ENCODE measurements at places on chromosomes 11 and 22. TPM values are rescaled to one million over a fixed set of nuclear protein-coding genes. Genes with fewer than 3 reads are reported as not detected.

- H3K27ac ChIP-seq, result no peak overlapping the region
- no peaks in the 10 kb centered on the region for H3K36me3 ChIP-seq
- no peak for DNase-seq
- H3K27me3 ChIP-seq, result no peaks in the 10 kb centered on the region
Observed at GRCh38 chr11:88377646-88378045, 40.1 kb upstream of the CTSC start.

GRCh38 chr22:22720201-22720723, 75.8 kb downstream of the GGTLC2 start:
- no peak overlapping the region for H3K27ac ChIP-seq
- no peaks in the 10 kb centered on the region for H3K36me3 ChIP-seq
- H3K4me1 ChIP-seq, result no peaks in the 10 kb centered on the region
- no peak overlapping the region for H3K4me3 ChIP-seq
- peaks cover 11% of the 10 kb centered on the region for H3K27me3 ChIP-seq

Gene ANO5
- total RNA-seq, result 1.7 TPM

DNA sequence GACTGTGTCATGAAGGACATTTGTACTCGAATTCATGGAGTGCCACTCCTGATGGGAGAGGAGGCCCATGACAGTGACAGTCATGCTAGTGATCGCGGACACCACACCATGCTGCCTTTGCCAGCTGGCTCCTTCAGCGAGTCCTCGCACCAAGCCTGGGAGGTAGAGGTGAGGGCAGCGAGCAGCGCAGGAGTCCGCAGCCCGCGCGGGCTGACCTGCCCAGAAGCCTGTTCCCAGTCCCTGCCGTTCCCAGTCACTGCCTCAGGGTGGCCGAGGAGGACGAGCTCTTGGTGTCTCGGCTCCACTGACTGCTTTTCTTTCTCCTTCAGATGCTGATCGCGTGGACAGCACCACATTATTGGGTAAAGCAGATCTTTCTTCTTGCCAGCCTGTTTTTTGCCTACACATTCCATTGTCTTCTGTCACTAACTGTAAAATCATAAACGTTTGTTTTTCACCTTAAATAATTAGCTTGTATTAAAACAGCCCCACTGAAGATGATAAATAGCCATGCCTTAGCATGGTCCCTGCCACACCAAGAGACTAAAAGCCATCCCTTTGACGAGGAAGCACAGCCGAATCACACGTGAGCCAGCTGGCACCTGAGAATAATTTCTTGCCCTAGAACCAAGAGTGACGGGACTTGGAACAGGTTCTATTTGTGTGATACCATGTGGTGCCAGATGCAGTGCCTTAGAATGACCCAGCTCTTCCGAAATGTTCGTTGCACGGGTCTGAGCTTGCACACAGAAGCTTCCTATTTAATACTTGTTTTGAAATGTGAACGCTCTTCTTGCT, 25.5 kb downstream of the FAM118A start:
- peaks cover 89% of the 10 kb centered on the region for H3K36me3 ChIP-seq
- H3K4me3 ChIP-seq, result no peak overlapping the region
- H3K4me1 ChIP-seq, result peaks cover 27% of the 10 kb centered on the region
- DNase-seq, result no peak
- H3K27me3 ChIP-seq, result no peaks in the 10 kb centered on the region

Gene LARGE2
- total RNA-seq, result 4.2 TPM

Gene TUBA8
- not detected for total RNA-seq

DNA sequence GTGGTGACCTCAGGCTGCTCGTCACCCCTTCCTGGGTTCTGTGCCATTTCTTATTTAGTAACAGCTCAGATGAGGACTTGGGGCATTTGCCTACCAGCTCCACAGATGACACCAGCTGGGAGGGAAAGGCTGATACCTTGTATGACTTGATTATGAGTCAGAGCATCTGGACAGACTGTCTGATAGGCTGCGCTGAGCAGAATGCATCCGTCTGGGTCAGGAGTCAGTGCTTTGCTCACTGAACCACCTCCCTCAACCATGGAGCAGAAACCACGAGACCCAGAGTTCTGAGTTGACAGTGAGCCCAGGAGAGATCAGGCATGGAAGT, 6.8 kb downstream of the ST14 start:
- H3K4me1 ChIP-seq, result peaks cover 39% of the 10 kb centered on the region
- peak; percentile 40 for DNase-seq
- peak overlapping the region; percentile 20 for H3K27ac ChIP-seq
- no peaks in the 10 kb centered on the region for H3K27me3 ChIP-seq
- H3K36me3 ChIP-seq, result no peaks in the 10 kb centered on the region

GRCh38 chr22:45452565-45453379, 39.3 kb downstream of the RIBC2 start:
- peaks cover 5% of the 10 kb centered on the region for H3K27me3 ChIP-seq
- H3K4me3 ChIP-seq, result no peak overlapping the region
- H3K27ac ChIP-seq, result peak overlapping the region; percentile 3

Gene CD3D
- total RNA-seq, result 16.1 TPM

DNA sequence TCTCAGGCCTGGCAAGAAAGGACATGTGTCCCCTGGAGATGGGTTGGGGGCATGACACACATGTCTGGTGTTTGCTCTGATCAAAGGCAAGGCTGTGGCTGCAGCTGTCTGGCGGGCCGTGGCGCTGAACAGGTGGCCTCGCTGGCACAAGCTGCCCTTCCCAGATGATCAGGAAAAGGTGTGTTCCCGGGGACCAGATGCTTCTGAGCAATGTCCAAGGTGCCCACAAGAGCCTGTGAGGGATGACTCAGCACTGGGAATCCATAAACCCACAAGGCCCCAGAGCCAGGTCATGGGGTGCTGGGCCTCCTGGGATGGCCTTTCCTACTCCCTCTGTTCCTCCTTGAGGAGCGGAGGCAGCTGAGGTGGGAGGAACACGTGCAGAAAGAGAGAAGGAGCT, 9.7 kb upstream of the LRP5 start:
- DNase-seq, result peak; percentile 50
- peak overlapping the region; percentile 14 for H3K27ac ChIP-seq
- no peaks in the 10 kb centered on the region for H3K27me3 ChIP-seq

Gene SLC5A4
- total RNA-seq, result not detected

- no peaks in the 10 kb centered on the region for H3K36me3 ChIP-seq
- H3K27me3 ChIP-seq, result no peaks in the 10 kb centered on the region
- peaks cover 10% of the 10 kb centered on the region for H3K4me1 ChIP-seq
Observed at GRCh38 chr11:118200901-118201680, 23.7 kb downstream of the JAML start.

Gene ART1
- total RNA-seq, result not detected

DNA sequence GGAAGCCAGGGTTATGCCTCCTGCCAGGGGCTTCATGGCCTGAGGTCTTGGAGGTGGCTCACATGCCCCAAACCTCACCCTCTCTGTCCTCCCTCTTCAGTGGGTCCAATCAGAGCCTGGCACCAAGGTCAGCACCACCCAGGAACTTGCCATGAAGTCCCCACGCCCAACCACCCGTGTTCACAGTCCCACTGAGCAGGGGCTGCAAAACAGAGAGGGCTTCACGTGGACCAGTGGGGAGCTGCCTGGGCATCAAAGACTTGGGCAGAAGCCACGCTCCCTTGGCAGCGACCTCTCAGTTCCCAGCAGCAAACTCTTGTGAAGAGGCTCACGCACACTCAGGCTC, 425.8 kb upstream of the B3GAT1 start:
- H3K36me3 ChIP-seq, result no peaks in the 10 kb centered on the region
- DNase-seq, result no peak
- no peak overlapping the region for H3K27ac ChIP-seq

DNA sequence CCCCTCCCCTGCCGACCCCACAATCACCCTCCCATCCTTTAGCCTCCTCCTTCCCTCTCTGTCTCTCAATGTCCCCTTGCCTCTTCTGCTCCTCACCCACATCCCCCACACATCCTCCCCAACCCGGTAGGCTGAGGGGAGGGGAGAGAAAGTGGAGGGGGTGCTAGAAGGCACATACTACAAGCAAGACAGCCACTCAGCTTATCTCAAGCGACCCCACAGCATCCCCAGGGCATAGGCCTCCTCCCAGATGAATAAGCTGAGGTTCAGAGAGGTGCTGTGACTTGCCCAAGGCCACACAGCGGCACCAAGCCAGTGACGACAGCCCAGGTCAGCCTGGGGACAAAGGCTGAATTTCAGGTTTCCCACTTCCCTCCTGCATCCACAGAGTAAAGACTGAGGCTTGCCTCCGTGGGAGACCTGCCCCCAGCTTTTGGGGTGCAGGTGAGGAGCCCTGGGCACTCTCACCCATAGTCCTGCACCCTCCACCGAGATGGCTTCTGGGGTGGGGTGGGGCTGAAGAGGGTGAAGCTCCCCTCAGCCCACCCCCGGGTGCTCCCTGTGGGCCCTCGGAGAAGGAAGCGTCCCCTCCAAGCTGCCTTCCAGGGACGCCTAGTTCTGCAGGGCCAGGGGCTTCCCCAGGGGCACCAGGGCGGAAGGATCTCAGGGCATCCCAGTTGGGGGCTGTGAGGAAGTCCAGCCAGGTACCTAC, 511 bp downstream of the RAC2 start:
- H3K27ac ChIP-seq, result peak overlapping the region; percentile 67
- DNase-seq, result no peak
- peaks cover 11% of the 10 kb centered on the region for H3K27me3 ChIP-seq
- peaks cover 23% of the 10 kb centered on the region for H3K4me1 ChIP-seq

GRCh38 chr11:37724315-37724714, 1126.3 kb upstream of the RAG2 start:
- H3K4me1 ChIP-seq, result no peaks in the 10 kb centered on the region
- no peak overlapping the region for H3K4me3 ChIP-seq
- no peaks in the 10 kb centered on the region for H3K36me3 ChIP-seq
- DNase-seq, result no peak
- no peaks in the 10 kb centered on the region for H3K27me3 ChIP-seq

Gene OSBP2
- 7.5 TPM for total RNA-seq

DNA sequence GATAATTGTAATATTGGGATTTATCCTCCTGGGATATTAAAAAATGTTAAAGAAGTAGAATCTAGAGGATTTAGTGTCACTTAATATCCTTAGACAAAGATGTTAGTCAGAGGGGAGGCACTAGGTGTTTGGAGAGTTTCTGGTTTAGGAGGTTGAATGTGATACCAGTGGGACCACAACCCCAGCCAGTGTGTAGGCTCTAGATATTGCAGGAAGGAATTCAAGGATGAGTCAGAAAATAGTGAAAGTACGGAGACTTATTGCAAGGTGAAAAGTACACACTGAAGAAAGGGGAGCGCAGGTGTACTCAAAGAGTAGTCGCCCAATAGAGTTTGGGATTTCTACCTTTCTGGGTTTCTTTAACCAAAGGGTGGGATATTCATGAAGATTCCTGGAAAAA, 5.7 kb upstream of the TMEM41B start:
- no peak overlapping the region for H3K27ac ChIP-seq
- H3K4me1 ChIP-seq, result peaks cover 18% of the 10 kb centered on the region
- no peak for DNase-seq

Gene KCNJ5
- 0.73 TPM for total RNA-seq

Gene A4GALT
- total RNA-seq, result 14.3 TPM

DNA sequence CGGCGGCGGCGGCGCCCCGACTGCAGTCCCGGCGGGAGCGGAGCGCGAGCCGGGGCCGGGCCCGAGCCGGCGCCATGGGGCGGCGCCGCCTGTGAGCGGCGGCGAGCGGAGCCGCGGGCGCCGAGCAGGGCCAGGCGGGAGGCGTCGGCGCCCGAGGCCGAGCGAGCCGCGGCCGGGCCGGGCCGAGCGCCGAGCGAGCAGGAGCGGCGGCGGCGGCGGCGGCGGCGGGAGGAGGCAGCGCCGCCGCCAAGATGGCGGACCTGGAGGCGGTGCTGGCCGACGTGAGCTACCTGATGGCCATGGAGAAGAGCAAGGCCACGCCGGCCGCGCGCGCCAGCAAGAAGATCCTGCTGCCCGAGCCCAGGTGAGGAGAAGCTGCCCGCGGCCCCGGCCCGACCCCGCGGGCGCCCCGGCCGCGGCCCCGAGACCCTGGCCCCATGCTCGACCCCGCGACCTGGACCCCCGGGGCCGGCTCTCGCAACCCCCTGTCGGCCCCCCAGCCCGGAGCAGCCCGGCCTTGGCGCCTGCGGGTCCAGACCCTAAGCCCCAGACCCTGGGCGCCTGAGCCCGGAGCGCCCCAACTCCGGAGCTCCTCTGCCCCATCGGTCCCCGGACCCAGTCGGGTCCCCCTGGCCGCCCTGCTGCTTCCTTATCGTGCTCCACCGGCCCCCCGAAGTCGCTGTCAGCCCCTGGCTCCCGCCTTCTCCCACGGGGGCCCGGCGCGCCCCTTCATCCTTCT, at the start of gene GRK2:
TSS of gene GRK2 (plus strand) at position 25 of the 739 bp plus-strand sequence. CDS start at position 252, 227 bp downstream.
- peak within 1 kb of the TSS; percentile 86 for H3K4me3 ChIP-seq
- H3K27ac ChIP-seq, result peak within 1 kb of the TSS; percentile 89
- peaks cover 7% of the 10 kb centered on the region for H3K36me3 ChIP-seq
- DNase-seq, result peak; percentile 86

Gene SYT9
- total RNA-seq, result 0.89 TPM

Gene CBX7
- 84.6 TPM for total RNA-seq

Gene CRYBB2
- total RNA-seq, result not detected

- no peaks in the 10 kb centered on the region for H3K36me3 ChIP-seq
- no peaks in the 10 kb centered on the region for H3K4me1 ChIP-seq
- H3K4me3 ChIP-seq, result no peak overlapping the region
- no peaks in the 10 kb centered on the region for H3K27me3 ChIP-seq
Observed at GRCh38 chr11:23079382-23079813, 219.1 kb upstream of the CCDC179 start.

Gene GPR83
- not detected for total RNA-seq

Gene APOBEC3H
- 7.8 TPM for total RNA-seq

- H3K4me3 ChIP-seq, result no peak overlapping the region
- H3K36me3 ChIP-seq, result no peaks in the 10 kb centered on the region
- peak; percentile 30 for DNase-seq
Observed at GRCh38 chr11:133656082-133656635, 123.9 kb upstream of the OPCML start.

DNA sequence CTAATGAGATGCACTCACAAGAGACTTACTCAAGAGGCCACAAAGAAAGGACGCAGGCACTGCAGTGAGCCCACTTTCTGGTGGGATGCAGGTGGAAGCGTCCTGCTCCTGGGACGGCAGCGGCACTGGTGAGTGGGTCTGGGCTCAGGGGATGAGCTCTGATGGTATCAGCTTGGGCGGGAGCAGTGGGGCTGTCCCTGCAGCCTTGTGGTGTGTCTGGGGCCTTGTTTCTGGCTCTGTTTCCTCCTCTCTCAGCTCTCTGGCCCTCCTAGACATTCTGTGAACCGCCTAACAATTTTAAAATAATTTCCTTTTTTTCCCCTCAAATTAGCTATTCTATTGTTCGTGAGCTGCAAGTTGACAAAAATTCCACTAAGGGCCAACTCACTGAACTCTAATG, 8.8 kb upstream of the ST14 start:
- no peak for DNase-seq
- H3K4me3 ChIP-seq, result no peak overlapping the region
- H3K27me3 ChIP-seq, result no peaks in the 10 kb centered on the region
- H3K4me1 ChIP-seq, result peaks cover 19% of the 10 kb centered on the region
- no peaks in the 10 kb centered on the region for H3K36me3 ChIP-seq

DNA sequence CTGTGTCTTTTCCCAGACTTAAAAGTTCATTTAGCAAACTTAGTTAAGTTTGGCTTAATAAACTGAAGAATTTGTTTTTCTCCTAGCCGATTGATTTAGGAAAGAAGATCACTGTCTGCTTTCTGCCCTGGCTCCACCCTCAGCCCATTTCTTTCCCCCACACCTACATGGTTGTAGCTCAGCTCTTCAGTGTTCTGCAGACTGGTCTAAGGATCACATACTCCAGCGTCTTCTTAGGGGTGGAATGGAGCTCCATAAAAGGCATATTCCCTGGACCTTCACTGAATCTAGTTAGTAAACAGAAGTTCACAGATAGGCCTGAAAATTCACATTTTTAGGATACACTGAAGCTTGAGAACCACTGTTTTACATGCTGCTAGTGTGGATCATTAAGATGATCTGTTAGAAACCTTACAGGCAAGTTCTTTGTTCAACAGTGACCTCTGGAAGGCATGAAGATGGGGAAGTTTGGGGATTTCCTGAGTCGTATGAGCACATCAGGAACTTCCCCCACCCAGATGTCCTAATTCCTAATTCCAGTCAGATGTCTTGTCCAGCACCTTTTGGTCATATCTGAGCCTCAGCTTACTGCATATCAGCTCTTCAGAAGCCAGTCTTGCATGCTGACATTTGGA, 16.8 kb downstream of the PIWIL4 start:
- no peak for DNase-seq
- no peaks in the 10 kb centered on the region for H3K4me1 ChIP-seq
- no peak overlapping the region for H3K4me3 ChIP-seq
- H3K27ac ChIP-seq, result no peak overlapping the region
